ENCODE measurements at places on chromosomes 6 and 20.

DNA sequence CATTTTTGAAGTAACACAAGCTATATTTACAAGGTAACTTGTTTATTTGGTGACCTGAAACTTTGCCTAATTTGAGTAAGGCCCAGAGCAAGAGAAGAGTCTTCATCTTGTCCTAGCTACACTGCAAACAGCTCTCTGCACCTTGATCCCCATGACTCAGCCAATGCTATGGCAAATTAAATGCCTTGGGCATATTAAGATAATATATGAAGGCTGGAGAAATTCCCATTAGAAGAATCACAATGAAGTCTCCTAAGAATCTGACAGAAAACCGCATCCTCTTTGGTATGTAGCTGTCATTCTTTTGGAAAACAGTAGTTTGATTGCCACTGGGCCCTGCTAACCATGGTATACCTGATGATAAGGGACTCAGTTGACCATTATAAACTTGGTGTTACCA, 204.5 kb downstream of the UBE3D start:
- no peak for DNase-seq

- DNase-seq: no peak
Observed at GRCh38 chr6:126513198-126513597, 173.3 kb downstream of the CENPW start.

DNA sequence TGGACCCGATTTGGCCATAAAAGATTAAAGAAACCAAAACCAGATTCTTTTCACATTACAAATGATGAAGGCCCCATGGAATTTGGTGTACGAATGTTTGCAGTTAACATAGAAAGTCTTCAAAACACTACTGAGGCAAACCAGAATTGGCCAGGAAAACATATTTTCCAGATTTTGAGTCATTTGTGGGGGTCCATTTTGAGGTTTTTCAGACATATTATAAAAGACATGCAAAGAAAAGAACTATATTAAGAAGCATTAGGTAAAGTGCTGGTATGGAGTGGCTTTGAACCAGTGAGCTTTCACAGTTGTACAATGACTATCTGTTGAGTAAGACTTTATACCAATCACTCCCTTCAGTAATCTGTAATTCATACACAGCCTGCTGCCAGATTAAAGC, 168.9 kb upstream of the COL21A1 start:
- no peak for DNase-seq

DNA sequence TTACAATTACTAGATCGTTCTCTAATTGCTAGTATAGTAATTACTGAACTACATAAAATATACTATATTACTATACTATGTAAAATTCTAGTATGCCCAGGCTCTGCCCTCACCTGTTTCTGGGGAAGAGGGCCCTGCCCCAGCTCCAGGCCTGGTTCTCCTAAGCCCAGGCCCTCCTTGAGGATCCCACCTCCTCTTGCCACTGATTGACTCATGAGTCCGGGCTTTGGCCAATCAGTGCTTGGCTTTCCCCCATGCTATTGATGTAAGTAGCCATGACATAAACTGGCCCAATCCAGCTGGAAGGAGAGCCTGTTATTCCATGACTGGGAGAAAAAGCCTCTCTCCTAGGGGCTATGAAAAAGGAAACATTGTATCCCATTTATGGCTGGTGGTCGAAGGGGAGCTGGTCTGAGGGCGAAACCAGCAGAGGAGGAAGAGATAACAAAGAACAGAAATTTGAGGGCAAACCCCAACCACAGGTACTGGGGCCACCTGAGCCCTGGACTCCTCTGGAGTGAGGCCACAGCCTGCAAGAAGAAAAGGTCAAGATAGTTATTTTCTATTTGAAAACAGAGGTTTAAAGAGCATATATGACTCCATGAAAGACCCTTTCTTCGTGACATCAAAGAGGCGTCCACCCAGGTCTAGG, 129.3 kb upstream of the CD93 start:
- no peak for DNase-seq

GRCh38 chr6:166343150-166343487, 774 bp upstream of the SFT2D1 start:
- no peak for DNase-seq

DNA sequence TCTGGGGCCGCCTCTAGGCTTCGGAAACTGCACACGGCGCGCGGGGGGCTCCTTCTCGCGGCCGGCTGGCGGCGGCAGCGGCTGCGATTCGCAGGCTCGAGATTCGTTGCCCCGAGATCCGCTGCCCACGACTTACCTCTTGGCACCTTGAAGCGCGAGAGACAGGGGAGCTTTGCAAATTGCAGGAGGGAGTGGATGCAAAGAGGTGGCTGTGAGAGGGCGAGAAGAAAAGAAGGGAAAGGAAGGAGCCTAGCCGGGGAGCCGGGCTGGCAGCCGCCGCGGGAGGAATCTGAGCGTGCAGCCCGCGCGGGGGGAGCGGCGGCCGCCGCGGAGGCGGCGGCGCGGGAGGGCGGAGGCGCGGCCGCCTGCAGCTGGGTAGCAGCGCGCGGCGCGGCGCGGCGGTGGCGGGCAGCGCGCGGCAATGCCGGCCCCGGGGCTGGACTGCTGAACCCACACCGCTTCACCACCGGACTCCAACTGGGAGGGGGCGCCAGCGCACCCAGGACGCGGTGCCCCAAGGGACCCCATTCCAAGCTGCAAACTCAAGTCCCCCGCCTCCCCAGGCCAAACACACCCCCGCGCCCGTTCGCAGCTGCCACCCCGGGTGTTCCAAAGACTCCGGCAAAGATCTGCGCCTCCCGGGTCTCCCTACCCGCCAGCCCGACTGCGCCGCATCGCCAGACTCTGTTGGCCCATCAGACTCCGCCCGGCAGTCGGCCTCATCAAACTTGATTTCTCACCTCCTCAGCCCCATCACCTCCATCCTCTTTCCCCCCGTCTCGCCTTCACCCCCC, 44.2 kb upstream of the SUPT3H start:
- DNase-seq: no peak

GRCh38 chr6:41546475-41546865, 289 bp downstream of the FOXP4 start:
- no peak for DNase-seq

GRCh38 chr6:123655521-123656306, 19.0 kb upstream of the TRDN start:
- no peak for DNase-seq

DNA sequence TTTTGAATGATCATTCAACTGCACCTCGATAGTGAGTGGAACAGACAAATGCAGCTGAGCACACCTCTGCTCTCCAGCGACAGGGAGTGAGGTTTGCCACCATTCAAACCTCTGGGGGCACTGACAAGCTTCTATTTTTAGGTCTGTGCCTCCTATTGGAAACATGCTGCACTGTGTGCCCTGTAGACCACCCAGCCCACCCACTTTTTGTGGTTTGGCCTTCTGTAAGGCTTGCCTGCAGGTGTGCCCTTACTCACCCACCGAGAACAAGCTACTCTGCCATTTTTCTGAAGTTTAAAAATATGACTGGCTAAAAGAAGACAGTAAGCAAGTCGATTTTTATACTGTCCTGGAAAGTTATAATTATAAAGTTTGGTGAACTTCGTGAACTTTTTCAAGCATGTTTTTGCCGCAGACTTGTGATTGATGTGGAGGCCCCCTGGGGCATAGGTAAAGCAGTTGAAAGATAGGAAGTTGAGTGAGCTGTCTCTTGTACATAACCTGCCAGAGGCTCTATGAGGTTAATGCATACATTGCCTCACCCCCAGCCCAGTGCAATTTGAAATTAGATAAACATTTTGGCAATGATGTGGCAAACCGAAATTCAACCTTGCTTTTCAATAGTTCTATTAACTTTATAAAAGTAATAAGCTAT, 53.8 kb downstream of the ADGRG6 start:
- no peak for DNase-seq

DNA sequence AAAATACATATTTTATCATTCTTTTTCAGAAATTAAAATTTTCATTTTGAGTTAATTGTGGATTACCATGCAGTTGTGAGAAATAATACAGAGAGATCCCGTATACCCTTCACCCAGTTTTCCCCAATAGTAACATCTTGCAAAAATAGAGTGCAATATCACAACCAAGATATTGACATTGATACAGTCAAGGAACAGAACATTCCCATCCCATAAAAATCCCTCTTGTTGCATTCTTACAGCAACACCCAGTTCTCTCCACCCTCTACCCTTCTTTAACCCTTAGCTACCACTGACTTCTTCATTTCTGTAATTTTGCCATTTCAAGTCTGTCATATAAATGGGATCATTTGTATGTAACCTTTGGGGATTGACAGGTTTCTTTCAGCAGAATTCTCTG, 6.9 kb upstream of the AKAP12 start:
- no peak for DNase-seq

GRCh38 chr6:63418741-63419140, 99.0 kb upstream of the LGSN start:
- DNase-seq: no peak

DNA sequence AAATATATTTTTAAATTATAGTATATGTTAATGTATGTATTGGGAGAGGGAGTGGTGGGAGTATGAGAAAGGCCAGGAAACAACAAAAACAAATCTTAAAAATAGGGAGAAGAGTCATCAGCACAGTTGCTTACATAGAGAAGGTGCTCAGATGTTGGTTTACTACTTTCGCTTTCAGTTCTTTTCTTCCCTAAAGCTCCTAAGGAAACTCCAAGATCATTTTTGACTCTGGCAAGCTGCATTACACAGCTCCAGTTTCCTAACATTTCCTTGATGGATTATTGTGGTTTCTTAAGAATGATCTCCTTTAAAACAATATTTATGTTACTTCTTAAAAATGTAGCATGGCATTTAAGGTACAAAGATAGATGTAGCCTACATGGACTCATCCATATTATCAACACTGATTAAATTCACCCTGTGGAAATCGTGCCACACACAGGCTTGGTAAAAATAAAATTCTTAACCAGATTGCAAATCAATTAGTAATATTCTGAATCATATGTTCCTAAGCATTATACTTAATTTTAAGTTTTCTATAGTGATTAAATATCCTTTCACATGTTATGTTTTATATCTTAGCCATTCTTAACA, 118.0 kb upstream of the MAN1A1 start:
- no peak for DNase-seq

GRCh38 chr6:154830771-154831170, 97.6 kb downstream of the SCAF8 start:
- no peak for DNase-seq

DNA sequence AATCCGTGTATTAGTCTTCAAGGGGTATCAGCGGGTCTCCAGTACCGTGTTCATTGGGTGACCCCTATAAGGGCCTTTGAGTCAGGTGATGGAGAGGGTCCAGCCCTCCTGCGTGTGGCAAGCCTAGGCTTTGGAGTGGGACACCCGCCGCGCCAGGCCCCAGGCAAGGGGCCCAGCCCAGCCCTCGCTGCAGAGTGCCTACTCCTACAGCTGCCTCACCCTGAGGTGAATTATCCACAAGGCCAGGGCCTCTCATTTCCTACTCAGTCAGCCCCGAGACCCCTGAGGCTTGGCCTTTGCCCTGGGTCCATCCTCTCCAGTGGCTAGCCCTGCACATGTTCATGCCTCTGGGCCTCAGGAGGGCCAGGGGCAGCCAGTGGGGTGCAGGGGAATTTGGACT, 45.1 kb downstream of the TMEM242 start:
- no peak for DNase-seq

- no peak for DNase-seq
Observed at GRCh38 chr6:18327626-18328025, 59.5 kb upstream of the RNF144B start.

GRCh38 chr6:136994782-136995181, 50.0 kb downstream of the IL20RA start:
- DNase-seq: no peak

Measured in stimulated activated CD4-positive, alpha-beta T cell treated with anti-CD3 and anti-CD28 coated beads, Interleukin-15, amount 100 ng/mL, for 48 hours (primary cell).